Iris pigment epithelial cell (primary cell): ENCODE measurements at places on chromosomes 7 and 10.
A peak's percentile ranks its signal among the peaks of the same experiment; 100 is the strongest.

DNA sequence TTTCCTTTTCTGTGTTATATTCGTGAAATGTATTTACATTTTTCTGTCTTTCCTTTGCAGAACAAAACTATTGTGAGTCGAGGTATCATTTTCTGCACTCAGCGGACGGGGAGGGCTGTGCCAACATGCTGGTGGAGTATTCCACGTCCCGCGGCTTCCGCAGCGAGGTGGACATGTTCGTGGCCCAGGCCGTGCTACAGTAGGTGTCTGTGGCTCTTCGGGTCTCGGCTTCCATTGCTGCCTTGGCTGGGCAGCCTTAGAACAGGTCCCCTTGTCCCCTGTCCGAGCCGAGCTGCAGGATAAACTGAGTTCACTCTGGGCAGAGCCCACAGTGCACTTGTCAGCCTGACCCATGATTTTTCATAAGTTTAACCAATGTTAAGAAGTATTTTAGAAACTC is 14.5 kb downstream of the GET4 start:
- DNase-seq: no peak

DNA sequence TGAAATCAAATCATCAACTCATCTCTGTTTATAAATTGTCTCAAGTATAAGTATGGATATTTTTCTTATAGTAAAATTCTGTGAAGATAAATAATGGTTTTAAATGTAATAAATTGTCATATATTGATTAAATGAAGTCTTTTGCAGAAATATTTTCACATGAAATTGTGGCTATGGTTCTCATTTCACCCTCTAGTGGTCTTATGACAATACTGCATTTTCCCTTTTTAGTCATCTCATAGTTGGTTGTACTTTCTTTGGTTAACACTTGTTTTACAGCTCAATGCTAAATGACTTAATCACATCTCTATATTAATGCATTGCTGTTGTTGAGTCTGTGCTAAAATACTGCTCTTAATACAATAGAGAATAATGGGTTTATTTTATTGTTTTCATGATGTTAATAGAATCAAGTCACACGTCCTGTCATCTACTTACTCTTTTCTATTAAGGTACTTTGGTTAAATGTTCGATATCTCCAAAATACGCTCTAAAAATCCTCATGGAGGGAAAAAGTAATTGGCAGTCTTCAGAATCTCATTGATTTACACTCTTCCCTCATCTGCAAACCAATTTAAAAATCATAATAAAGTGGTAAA is 38.0 kb upstream of the CACNA2D1 start:
- DNase-seq: peak; percentile 40

- DNase-seq: no peak
Measured at GRCh38 chr7:22499044-22499443, 944 bp downstream of the STEAP1B start.

- peak; percentile 95 for DNase-seq
Measured at GRCh38 chr7:129855234-129855673, 97.5 kb downstream of the UBE2H start.

- peak; percentile 100 for DNase-seq
Measured at GRCh38 chr10:71860243-71861029, 9.4 kb upstream of the PSAP start.

DNA sequence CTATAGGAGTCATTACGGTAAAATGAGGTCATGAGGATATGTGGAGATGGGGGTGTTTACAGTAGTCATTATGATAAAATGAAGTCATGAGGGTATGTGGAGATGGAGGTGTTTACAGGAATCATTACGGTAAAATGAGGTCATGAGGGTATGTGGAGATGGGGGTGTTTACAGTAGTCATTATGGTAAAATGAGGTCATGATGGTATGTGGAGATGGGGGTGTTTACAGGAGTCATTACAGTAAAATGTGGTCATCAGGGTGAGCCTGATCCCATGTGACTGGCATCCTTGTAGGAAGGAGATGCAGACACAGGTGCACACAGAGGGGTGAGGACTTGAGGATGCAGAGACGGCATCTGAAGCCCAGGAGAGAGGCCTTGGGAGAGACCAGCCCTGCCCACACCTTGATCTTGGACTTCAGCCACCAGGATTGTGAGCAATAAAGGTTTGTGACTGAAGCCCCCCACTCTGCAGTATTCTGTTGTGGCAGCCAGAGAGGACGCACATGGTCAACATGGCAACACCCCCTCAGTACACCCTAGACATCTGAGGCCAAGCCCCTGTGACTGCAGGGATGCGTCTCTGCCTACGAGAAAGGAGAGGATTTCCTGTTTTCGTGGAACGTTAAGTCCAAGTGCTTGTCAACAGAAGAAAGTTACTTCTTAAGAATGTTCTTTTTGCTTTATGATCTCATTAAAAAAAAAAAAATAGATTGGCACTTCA is 544.4 kb downstream of the DNAJB6 start:
- no peak for DNase-seq
